ENCODE measurements at places on chromosomes 1 and 21.

- DNase-seq, result no peak
These were observed 29.0 kb downstream of the PTAFR start for GRCh38 chr1:28147264-28148094.

GRCh38 chr21:34343838-34344381 lies 19.9 kb upstream of the KCNE2 start:
- DNase-seq, result no peak

- DNase-seq, result no peak
These were observed 3.9 kb downstream of the DENND1B start for GRCh38 chr1:197771386-197771785.

DNA sequence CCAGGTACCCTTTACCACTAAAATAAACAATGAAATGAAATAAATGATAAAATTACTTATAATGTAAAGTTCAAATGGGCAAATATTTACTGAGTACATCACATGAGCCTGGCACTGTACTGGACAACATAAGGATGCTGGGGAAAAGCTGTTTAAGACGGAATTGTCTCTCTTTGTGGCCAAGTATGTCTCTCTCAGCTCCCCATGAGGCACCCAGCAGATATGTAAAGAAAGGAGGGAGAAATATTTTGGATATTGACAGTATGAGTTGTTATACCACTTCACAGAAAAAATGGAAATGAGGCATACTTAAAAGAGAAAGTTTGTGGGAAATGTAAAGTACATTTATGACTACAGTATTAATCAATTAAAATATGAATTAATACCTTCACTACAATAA lies 1.0 kb upstream of the TNFSF4 start:
- no peak for DNase-seq

- no peak for DNase-seq
These were observed 129.6 kb downstream of the RYR2 start for GRCh38 chr1:237171454-237172117.

DNA sequence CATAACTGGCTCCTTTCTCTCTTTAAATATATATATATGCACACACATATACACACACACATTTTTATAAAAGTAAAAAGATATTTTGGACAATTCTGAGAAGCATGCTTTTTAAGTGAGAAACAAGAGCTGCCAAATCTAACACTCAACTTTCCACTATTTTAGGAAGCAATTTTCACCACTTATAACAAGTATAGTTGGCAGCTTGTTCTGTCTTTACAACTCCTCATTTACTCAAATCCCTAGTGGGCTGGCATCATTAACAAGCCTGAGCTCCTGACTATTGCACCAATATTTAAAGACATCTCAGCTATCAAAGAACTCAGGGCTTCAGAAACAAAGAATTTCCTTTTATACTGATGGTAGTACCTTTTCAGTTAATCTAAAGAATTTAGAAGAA lies 76.6 kb downstream of the RAB3GAP2 start:
- no peak for DNase-seq

DNA sequence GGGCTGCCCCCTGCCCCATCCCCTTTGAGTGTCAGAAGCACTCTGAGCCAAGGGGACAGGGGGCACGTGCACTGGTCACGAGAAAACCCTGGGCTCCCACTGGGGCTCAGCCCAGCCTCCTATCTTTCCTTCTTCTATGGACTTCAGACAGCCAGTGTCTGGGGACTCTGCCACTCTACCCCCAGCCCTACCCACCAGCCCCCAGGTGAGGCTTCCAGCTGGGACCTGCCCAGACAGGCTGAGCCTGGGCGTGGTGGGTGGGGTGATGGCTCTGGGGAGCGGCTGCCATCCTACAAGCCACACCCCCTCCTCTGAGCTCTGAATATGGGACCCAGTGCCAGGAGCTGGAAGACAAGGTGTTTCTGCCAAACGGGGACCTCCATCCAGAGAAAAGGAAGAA lies 8.0 kb upstream of the SFN start:
- no peak for DNase-seq

GRCh38 chr1:226798427-226799411 lies 59.6 kb upstream of the ITPKB start:
- peak; percentile 30 for DNase-seq

DNA sequence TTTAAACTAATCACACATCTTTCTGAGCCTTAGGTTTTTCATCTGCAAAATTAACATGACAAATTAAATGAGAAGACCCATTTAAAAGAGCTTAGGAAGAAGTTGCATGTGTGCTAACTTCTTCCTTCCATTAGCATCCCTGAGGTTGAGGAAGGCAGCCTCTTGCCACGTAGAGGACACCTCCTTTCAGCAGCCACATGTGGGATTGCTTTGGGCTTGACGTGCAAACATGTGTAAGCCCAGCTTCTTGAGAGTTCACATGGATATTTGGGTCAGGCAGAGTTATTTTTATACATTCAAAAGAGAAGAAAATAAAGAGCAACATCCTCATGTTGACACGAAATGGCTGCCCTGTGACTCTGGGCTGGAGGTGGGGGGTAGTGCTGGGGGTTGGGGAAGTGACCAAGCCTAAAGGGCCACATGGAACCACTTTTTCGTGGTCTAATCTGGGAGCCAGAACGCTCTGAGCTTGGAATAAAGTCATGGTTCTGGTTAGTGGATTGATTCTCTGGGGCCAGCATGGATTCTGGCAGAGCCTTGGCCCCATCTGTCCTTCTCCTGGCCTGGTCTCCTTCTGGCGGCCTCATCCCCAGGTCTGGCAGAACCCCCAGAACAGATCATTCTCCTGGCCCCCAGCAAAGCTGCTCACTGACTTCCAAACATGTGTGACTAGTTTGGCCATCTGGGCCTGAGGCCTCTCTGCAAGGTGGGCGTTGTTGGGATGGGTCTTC lies 137.1 kb upstream of the USP24 start:
- no peak for DNase-seq

GRCh38 chr1:214683621-214684020 lies 80.6 kb downstream of the CENPF start:
- DNase-seq, result no peak

DNA sequence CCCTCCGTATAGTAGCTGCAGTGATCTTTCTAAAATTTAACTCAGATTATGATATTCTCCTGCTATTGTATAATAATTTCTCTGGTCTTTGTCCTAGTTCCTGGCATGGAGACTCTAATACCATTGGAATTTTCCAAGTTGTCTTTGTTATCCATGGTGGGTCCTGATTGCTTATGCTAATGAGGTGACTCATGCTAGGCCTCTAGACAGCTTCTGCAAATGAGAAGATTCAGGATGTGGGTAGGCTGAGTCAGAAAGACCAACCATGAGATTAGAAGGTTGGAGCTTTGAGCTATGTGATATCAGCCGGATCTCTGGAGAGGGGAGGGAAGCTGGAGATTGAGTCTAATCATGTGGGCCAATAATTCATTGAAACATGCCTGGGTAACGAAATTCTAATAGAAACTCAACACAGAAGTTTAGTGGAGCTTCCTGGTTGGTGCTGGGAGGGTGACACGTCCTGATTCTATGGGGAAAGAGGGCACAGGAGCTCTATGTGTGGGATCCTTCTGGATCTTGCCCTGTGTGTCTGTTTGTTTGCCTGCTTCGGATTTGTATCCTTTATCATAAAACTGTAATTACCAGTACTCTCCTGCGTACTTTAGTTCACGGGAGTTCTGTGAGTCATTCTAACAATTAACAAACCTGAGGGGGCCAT lies 73.2 kb upstream of the CNIH3 start:
- DNase-seq, result no peak

GRCh38 chr1:159144571-159144970 lies 26.8 kb upstream of the CADM3 start:
- no peak for DNase-seq

- no peak for DNase-seq
These were observed 4.1 kb downstream of the ZNF683 start for GRCh38 chr1:26368486-26368885.

DNA sequence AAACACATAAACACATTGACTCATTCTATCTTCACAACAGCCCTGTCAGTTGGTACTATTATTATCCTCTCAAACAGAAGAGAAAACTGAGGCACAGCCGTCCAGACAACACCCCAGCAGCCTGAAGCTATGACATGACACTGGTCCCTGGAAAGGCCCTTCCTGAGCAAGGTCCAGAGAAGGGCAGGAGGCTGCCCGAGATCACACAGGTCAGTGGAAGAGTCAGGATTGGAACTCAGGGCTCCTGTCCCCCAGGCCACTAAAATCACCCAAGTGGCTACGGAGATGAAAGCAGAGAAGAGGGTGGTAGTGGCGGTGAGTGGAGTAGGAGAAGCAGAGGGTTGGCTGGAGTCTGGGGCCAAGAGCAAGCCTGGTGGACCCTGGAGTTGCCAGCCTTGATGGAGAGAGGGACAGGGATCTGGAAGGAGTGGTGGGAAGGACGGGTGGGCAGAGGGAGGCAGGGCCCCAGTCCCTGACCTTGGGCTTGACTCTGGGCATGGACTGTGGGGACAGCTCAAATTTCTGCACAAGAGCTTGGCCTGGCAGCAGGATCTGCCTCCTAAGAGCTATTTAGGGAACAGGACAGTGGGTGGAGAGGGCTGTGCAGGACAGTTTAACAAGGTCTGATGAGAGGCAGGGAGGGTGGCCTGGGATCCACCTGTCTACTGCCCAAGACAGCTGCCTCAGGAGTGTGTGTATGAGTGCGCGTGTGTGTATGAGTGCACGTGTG lies 15.8 kb downstream of the MYOM3 start:
- DNase-seq, result no peak

DNA sequence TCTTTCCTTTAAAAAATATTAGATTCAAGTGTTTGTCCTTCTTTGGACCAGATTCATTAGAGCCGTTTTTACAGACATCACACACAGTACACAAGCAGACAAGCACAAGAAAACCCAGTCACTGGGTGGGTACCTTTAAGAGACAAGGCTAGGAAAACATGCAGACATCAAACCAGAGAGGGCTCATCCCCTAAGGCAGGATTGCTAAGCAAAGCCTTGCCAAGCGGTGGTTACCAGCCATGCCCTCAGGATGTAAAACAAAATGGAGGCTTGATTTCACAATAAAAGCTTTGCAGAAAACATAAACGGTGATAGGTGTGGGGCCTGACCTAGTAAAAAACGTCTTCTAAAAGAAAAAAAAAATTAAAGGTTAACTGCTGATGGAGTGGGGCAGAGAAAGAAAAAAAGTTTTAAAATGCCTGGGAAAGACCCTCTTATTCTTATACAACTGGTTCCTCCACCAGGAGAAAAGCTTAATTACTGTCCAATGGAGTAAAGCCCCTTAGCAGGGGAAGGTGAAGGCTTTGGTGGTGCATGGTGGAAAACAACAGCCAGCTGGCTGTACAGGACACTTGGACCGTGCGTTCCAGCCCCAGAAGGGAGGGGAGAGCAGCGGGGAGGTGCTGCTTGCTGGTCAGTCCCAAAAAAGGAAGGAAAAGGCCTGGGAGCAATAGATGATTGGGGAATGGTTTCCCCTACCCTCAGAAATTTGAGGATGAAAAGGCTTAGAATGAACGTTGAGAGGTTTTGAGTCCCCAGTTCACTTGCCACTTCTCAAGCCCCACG lies 30.4 kb upstream of the FMO1 start:
- DNase-seq, result no peak

GRCh38 chr1:193368302-193368701 lies 181.9 kb upstream of the B3GALT2 start:
- DNase-seq, result no peak

DNA sequence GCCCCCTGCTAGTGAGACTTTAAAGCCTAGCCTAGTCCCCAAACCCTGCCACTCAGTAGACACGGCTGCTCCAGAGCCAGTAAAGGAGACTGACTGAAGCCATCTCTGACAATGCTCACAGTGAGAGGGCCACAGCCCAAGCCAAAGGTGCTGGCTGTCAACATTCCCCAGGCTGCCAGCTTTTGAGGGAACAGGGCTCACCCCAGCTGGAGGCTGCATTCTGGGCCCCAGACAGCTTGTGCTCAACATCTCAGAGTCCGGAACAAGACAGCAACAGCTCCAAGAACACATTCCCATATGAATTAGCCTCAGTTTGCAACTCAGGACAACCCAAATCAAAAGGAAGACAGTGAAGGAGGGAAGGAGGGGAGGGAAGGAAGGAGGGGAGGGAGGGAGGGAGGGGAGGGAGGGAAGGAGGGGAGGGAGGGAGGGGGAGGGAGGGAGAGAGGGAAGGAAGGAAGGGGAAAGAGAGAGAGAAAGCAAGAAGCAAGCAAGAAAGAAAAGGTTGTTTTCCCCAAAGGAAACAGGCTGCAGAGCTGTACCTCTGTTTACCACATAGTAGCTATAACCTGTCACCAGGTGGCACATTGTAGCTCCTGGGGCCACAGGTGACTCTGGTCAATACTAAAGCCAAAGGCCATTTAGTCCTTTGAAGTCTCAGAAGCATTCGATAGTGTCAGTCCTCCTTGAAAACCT lies 5.4 kb downstream of the ARTN start:
- DNase-seq, result no peak

DNA sequence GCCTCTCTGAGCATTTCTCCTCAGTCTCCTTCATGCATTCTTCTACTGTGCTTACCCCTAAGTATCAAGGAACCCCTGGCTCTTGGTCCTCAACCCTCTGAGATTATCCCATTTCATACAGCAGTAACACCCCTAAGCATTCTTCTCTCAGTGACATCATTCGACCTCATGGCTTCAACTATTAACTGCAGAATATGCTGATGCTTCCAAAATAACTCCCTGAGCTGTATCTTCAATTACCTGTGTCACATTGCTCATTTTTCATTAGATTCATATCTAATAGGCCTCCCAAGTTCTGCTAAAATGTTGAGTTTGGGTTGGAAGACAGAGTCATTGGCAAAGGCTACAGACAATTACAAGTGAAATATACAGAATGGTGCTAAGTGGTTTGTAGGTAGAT lies 7.5 kb downstream of the CAPN8 start:
- no peak for DNase-seq

- no peak for DNase-seq
These were observed 10.6 kb downstream of the PAX7 start for GRCh38 chr1:18641005-18641941.

GRCh38 chr1:160149716-160150115 lies 1.7 kb upstream of the ATP1A4 start:
- DNase-seq, result no peak

GRCh38 chr21:38308532-38309119 lies 51.8 kb downstream of the KCNJ15 start:
- DNase-seq, result no peak

GRCh38 chr1:61227857-61228550 lies 145.6 kb downstream of the NFIA start:
- no peak for DNase-seq

GRCh38 chr21:36839123-36839522 lies 127.3 kb downstream of the HLCS start:
- DNase-seq, result no peak

DNA sequence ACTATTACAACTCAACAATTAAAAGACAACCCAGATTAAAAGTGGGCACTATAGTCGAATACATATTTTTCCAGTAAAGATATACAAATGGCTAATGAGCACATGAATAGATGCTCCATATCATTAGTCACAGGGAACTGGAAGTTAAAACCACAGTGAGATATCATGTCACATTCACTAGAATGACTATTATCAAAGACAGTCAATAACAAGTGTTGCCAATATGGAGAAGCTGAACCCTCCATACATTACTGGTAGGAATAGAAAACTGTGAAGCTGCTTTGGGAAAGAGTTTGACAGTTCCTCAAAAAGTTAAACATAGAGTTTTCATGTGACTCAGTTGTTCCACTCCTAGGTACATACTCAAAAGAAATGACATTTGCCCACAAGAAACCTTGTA lies 30.6 kb upstream of the MRPS6 start:
- DNase-seq, result no peak
